Testis (tissue), 5 donors: ENCODE measurements at places on chromosomes 3 and 15. TPM values are rescaled to one million over a fixed set of nuclear protein-coding genes. Genes with fewer than 3 reads are reported as not detected.

The ACTL6A gene
- total RNA-seq: 84.4 TPM

DNA sequence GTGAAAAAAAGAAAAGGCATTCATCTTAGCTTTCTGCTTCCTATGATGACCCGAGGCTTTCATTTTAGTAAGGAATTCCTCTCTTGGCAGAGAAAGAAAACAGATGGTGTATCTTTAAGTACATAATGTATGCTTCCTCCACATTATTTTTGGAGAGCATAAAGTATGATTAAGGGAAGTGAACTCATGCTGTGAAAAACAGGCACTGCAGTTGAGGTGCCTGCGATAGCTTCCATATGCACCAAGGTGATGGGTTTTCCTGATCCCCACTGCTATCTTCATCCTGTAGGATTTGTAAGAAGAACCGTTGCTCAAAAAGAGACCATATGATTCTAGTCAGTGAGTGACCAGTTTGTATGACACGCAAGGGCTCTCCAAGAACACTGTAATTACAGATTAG is 411.5 kb upstream of the MCTP2 start:
- H3K27me3 ChIP-seq: no peaks in the 10 kb centered on the region
- no peaks in the 10 kb centered on the region for H3K4me1 ChIP-seq
- H3K36me3 ChIP-seq: no peaks in the 10 kb centered on the region

GRCh38 chr3:22216601-22217000 is 465.6 kb upstream of the ZNF385D start:
- DNase-seq: no peak
- no peaks in the 10 kb centered on the region for H3K4me1 ChIP-seq
- H3K4me3 ChIP-seq: no peak overlapping the region
- no peaks in the 10 kb centered on the region for H3K27me3 ChIP-seq
- H3K36me3 ChIP-seq: no peaks in the 10 kb centered on the region

DNA sequence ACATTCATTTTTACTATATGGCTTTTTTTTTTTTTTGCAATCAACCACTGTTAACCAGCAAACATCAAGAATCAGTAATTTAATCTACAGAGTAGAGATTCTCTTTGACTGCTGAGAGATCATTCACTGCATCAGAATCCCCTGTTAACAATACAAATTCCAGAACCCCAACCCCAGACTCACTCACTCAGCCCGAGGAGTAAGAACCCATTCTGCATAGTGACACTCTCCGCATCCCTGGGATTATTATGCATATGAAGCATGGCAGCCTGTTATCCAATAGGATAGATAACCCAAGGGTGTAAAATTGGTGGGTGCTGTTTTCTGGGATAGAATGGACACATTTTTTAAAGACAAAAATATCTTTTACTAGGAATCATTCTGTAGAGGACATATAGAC is 76.3 kb upstream of the CCDC39 start:
- H3K36me3 ChIP-seq: no peaks in the 10 kb centered on the region
- H3K27ac ChIP-seq: no peak overlapping the region
- no peaks in the 10 kb centered on the region for H3K27me3 ChIP-seq
- H3K4me3 ChIP-seq: no peak overlapping the region
- no peak for DNase-seq

The RAB6B gene
- 7.0 TPM for total RNA-seq

The LRRC31 gene
- total RNA-seq: 0.24 TPM

DNA sequence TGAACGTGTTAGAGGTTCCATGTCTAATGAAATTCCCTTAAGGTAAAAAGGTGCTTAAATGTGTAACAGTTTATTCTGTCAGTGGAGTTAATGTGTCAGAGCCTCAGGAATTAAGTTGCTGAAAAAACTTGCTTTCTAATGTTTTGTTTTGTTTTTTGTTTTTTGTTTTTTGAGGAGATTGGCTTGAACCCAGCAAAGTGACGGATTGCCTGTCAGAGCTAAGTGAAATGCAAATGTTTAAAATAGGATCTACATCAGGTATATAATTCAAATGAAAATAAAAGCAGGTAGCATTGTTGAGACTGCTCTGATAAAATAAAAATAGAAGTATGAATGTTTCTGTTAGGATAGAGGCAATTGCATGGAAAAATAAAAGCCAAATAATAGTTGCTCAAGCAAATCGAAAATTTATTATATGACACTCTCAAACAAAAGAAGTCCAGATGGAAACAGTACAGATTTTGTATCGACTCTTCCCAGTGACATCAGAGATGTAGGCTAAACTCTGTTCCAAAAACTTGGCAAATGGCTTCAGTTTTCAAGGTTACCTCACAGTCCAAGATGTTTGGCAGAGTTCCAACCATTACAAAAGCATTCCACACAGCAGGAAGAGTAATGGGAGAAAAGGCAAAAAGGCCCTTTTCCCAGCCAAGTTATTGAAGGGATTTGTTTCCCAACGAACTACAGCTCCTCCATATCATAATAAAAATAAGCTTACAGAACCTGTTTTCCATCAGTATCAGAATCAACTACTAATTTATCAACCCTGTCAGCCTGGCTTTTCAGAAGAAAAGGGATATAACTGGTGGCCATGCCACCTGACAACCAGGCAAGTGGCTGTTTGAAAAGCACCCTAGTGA is 291.0 kb downstream of the TBL1XR1 start:
- H3K36me3 ChIP-seq: no peaks in the 10 kb centered on the region
- no peaks in the 10 kb centered on the region for H3K4me1 ChIP-seq
- peak; percentile 59 for DNase-seq
- H3K27me3 ChIP-seq: no peaks in the 10 kb centered on the region
- H3K4me3 ChIP-seq: no peak overlapping the region

DNA sequence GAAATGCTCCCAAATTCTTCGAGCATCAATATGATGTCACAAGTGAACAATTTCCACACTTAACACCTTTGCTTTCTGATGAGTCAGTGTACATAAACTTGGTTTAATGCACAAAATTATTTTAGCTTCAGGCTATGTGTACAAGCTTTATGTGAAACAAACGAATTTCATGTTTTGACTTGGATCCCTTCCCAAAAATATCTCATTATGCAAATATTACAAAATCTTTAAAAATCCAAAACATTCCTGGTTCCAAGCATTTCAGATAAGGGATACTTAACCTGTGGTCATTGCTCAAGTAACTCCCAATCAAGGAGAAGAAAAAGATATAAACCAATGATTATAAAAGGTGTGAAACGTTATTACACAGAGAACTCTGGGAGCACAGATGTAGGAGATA is 25.2 kb downstream of the RAB5A start:
- H3K27me3 ChIP-seq: no peaks in the 10 kb centered on the region
- peaks cover 8% of the 10 kb centered on the region for H3K4me1 ChIP-seq
- DNase-seq: no peak
- H3K27ac ChIP-seq: no peak overlapping the region
- H3K36me3 ChIP-seq: peaks cover 6% of the 10 kb centered on the region
- H3K4me3 ChIP-seq: no peak overlapping the region

The HTR3D gene
- total RNA-seq: not detected

DNA sequence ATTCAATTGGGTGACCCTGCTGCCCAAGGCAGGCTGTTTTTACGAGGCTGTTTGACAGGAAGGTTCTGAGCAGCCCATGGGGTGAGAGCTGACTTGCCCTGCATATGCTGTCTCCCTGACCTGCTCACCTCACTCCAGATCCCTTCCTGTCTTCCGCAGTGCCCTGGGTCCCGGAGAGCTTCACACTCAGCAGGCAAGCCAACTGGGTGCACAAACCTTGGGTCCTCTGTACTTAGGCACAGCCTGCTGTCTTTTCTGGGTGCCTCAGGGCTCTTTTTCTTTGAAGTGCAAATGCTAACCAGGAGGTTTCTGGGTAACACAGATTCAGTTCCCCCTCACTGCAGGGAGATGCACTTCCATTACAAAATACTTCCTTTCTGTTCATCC is 32.8 kb downstream of the ZXDC start:
- no peak overlapping the region for H3K27ac ChIP-seq
- peak; percentile 4 for DNase-seq
- no peak overlapping the region for H3K4me3 ChIP-seq
- H3K4me1 ChIP-seq: no peaks in the 10 kb centered on the region
- H3K27me3 ChIP-seq: no peaks in the 10 kb centered on the region
- no peaks in the 10 kb centered on the region for H3K36me3 ChIP-seq

GRCh38 chr3:69735893-69736292 is 3.4 kb upstream of the MITF start:
- no peaks in the 10 kb centered on the region for H3K4me1 ChIP-seq
- no peaks in the 10 kb centered on the region for H3K36me3 ChIP-seq
- H3K27me3 ChIP-seq: no peaks in the 10 kb centered on the region
- no peak for DNase-seq
- no peak overlapping the region for H3K27ac ChIP-seq

The ARHGEF26 gene
- 33.0 TPM for total RNA-seq

- H3K36me3 ChIP-seq: no peaks in the 10 kb centered on the region
- H3K4me1 ChIP-seq: no peaks in the 10 kb centered on the region
- no peaks in the 10 kb centered on the region for H3K27me3 ChIP-seq
These were observed 66.7 kb downstream of the ST6GAL1 start for GRCh38 chr3:186997061-186997460.

- no peak overlapping the region for H3K27ac ChIP-seq
- DNase-seq: no peak
- no peaks in the 10 kb centered on the region for H3K36me3 ChIP-seq
- peaks cover 26% of the 10 kb centered on the region for H3K4me1 ChIP-seq
- no peak overlapping the region for H3K4me3 ChIP-seq
- H3K27me3 ChIP-seq: no peaks in the 10 kb centered on the region
These were observed 18.8 kb downstream of the AMOTL2 start for GRCh38 chr3:134355416-134355815.

The CHST14 gene
- total RNA-seq: 13.0 TPM

- no peak for DNase-seq
- no peaks in the 10 kb centered on the region for H3K27me3 ChIP-seq
- H3K4me1 ChIP-seq: no peaks in the 10 kb centered on the region
- no peak overlapping the region for H3K27ac ChIP-seq
- H3K36me3 ChIP-seq: no peaks in the 10 kb centered on the region
These were observed 133.5 kb downstream of the SNRPN start for GRCh38 chr15:25088261-25088790.

DNA sequence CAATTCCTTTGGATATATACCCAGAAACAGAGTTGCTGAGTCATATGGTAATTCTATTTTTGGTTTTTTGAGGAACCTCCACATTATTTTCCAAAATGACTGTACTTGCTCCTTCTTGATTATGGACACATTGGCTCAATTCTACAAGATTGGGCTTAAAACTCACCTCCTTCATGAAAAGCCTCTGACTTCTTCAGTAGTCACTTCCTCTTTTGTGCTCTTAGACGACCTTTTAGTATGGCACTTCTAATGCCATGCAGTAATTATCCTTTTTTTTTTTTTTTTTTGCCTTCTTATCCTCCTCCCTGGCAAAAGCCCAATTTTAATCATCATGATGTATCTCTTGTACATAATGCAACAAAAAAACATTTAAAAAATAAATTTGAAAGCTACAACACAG is 33.0 kb upstream of the ABHD17C start:
- no peak overlapping the region for H3K27ac ChIP-seq
- no peaks in the 10 kb centered on the region for H3K27me3 ChIP-seq
- DNase-seq: no peak
- no peaks in the 10 kb centered on the region for H3K4me1 ChIP-seq

The TMC3 gene
- total RNA-seq: 0.31 TPM

DNA sequence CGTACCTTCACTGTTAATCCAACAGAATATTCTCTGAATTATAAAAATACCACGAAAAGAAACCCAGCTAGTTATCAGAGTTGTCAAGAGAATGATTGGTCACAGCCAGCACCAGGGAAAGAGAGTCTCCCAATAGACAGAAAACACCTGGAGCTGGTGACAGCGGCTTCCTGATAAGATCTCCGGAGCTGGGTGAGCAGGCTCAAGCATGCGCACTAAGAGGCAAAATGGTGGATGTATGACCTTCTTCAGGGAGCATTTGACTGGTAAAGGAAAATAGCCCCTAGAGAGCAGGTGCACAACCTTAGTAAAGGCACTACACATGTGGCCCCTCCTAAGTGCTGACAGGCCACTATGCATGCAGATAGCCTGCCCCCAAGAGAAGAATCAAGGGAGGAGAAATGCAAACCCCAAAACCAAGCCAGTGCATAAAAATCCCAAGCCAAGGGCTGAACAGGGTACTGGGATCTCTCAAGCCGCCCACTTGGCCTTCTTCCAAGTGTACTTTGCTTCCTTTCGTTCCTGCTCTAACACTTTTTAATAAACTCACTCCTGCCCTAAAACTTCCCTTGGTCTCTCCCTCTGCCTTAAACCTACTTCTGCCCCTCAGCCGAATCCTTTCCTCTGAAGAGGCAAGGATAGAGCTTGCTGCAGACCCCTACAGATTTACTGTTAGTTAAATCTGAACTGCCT is 93.2 kb downstream of the UACA start:
- no peaks in the 10 kb centered on the region for H3K27me3 ChIP-seq
- H3K4me1 ChIP-seq: no peaks in the 10 kb centered on the region
- H3K36me3 ChIP-seq: no peaks in the 10 kb centered on the region
- H3K4me3 ChIP-seq: no peak overlapping the region
- DNase-seq: no peak

DNA sequence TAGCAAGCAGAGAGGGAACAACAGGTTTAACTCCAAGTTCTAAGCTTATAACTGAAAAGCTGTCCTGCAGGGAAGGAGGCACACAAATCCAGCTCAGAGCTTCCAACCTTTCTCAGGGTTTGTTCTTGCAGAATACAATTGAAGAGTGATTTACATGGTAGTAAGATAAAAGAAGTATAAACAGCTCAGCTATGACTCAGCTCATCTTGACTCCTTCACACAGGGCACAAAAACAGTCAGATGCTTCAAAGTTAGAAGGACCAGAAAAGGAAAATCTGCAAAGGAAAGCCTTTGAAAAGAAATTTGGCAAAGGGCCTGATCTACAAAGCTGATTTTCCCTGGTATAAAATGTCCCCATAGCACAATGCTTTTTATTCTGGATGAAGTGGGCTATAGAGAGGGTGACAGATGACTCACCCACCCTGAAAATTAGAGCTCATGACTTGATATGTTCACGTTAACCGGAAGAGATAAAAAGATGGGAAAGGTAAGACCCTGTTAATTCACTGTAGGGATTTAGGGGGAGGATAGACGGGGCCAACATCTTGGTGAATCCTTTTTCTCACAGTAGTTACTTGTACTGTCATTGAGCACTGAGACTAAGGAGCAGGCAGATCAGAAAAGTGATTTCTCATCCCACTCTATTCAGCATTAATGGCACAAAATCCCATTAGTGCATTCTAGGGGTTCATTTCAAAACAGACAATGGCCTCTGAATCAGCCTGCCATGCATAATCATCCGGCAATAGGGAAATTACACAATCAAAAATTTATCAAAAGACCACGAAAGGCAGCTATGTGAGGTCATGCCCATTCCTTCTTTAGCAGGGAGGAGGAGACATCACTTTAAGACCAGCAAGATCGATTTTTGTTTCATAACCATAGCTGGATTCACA is 143.5 kb downstream of the GAP43 start:
- DNase-seq: no peak
- H3K36me3 ChIP-seq: no peaks in the 10 kb centered on the region
- no peak overlapping the region for H3K27ac ChIP-seq
- no peak overlapping the region for H3K4me3 ChIP-seq

The LRIG1 gene
- total RNA-seq: 77.9 TPM

DNA sequence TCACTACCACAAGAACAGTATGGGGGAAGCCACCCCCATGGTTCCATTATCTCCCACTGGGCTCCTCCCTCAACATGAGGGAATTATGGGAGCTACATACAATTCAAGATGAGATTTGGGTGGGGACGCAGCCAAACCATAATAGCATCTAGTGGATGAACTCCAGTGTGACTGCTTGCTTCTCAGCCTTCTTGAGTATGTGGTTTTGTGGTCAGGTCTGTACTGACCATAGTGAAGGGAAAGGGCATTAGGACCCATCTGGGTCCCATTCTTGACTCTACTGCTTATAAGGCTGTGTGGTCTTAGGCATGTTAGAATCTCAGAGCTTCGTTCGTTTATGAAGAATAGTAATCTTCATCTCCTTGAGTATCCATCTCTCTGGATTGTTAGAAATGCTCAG is 81.4 kb downstream of the CGNL1 start:
- H3K36me3 ChIP-seq: no peaks in the 10 kb centered on the region
- H3K4me3 ChIP-seq: no peak overlapping the region
- H3K27me3 ChIP-seq: no peaks in the 10 kb centered on the region
- H3K4me1 ChIP-seq: peaks cover 5% of the 10 kb centered on the region
- no peak overlapping the region for H3K27ac ChIP-seq
- no peak for DNase-seq
